ENCODE measurements at places on chromosomes 2 and 18.

GRCh38 chr2:145598434-145598833, 1078.5 kb upstream of the ZEB2 start:
- DNase-seq: no peak

DNA sequence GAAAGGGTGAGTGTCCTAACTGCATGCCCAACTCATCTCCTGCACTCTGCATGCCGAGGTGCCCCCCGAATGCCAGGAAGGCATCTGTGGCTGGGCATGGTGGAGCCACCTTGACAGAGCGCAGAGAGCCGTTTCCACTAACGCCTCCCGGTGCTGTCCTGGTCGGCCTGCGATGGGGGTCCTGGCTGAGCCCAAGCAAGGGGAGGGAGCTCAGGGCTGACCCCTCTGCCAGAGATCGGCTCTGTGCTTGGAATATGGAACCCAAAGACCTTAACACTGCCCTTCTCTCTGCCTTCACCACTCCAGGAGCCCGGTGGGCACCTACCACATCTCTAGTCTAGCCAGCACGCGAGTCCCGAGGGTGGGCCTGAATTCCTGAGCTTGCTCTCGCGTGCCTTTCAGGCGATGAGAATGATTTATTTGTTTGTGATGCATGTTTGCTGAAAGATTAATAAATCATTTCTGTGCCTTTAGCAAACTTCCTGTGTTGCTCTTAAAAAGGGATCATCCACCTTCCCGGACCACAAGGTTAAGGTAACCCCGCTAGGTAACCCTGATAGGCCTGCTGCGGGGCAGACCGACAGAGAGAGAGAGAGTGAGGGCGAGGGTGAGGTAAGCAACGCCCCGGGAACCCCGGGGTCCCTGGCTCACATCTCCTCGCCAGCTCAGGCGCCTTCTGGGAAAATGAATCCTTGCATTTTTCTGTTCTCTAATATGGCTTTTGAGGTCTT, 35.3 kb downstream of the PDIA6 start:
- no peak for DNase-seq

GRCh38 chr2:152791979-152792378, 73.6 kb downstream of the ARL6IP6 start:
- no peak for DNase-seq

DNA sequence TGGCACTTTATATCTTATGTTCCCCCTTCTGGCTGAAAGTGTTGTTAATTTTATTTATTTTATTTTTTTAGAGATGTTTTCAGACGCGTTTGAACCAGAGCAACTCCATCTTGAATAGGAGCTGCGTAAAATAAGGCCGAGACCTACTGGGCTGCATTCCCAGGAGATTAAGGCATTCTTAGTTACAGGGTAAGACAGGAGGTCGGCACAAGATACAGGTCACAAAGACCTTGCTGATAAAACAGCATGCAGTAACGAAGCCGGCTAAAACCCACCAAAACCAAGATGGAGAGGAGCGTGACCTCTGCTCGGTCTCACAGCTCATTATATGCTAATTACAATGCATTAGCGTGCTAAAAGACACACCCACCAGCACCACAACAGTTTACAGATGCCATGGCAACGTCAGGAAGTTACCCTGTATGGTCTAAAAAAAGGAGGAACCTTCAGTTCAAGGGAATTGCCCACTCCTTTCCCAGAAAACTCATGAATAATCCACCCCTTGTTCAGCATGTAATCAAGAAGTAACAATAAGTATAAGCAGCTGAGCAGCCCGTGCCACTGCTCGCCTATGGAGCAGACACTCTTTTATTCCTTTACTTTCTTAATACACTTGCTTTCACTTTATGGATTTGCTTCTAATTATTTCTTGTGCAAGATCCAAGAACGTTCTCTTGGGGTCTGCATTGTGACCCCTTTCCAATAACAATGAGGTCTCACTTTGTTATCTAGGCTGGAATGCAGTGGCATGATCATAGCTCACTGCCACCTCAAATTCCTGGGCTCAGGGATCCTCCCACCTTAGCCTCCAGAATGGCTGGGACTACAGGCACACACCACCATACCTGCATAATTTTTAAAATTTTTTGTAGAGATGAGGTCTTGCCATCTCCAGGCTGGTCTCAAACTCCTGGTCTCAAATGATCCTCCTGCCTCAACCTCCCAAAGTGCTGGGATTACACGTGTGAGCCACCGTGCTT, 55.9 kb downstream of the CACNB4 start:
- DNase-seq: no peak

GRCh38 chr18:46264255-46264654, 160.1 kb downstream of the HAUS1 start:
- DNase-seq: no peak

DNA sequence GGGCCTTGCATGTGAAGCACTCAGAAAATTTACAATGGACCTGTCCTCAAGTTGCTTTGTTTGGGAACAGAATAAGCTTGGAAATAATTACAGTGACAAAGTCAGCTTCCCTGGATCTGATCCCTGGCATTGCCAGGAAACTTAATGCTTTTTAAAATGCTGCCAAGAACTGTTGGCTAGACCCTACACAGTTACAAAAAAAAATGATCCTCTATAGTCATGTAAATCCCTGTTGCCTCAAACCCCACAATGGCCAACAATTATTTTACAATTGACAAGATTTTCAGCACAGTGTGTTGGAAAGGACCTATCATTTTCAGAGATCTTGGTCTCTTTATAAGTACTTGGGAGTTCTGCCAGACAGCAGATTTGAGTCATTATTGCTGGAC, 470.4 kb upstream of the ACVR2A start:
- DNase-seq: no peak

DNA sequence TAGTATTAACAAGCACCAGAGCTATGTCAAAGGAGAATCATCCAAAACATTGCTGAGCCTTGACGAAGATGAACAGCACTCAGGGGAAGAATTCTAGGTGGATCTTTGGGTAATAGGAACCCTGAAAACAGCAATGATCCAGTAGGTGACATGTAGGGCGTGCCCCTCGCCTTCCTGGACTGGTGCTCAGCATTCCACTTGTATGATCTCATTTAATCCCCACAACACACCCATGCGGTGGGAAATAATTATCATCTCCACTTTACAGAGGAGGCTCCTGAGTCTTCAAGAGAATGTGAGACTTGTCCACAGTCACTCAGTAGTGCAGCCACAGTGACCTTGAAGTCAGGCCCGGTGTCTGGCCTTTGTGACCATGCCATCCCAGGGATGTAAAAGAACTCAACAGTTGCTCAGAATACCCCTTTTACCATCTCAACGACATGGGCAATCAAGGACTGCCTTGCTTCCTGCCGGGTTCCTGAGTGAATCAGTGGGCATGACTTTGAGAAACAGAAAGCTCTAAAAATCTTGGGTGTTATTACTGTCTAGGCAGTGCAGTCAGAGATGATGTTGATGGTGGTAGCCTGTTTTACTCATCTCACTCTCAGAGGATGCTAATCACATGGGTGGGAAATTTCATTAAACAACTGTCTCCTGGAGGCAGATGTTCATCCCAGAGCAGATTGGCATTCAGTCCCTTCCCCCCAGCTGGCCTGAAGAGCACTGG, 161.6 kb downstream of the BCL11A start:
- no peak for DNase-seq

DNA sequence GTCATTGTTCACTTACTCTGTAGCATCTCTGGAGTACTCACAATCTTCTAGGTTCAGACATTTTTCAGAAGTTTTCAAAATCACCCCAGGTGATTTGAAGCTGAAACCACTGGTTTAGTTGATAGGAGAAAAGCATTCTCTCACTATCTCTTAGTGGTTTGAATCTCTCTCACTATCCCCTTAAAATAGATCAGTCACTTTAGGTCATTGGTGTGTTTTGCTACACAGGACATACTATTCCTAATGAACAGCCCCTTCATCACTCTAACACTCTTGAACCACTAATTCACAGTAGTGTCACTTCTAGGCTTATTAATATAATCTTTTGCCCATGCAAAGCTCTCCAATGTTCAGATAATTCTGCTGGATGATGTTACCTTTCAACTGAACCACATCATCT, 34.5 kb downstream of the LYPD6 start:
- no peak for DNase-seq

GRCh38 chr2:8115456-8115855, 566.4 kb upstream of the ID2 start:
- DNase-seq: no peak

- no peak for DNase-seq
Measured at GRCh38 chr18:43934322-43934721, 657.0 kb upstream of the SYT4 start.

DNA sequence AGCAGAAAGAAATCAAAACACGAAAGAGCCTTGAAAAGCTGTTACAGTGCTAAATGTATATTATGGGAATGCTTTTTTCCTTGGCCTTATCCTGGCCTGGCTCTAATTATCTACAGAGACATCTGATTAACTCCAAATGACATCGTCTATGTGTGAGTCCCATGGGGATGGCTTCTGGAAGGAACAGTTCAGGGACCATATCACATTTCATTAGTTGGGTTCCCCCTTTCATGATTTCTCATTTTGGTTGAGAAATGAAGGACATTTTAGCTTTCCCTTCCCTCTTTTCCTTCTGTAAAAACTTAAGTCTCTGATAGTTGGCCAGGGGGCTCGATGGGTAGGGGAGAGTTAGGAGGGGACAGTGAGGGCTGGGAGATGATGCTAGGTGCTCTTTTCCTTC, 116.7 kb downstream of the PRKCE start:
- DNase-seq: no peak

GRCh38 chr2:136206613-136207012, 88.7 kb upstream of the CXCR4 start:
- no peak for DNase-seq

DNA sequence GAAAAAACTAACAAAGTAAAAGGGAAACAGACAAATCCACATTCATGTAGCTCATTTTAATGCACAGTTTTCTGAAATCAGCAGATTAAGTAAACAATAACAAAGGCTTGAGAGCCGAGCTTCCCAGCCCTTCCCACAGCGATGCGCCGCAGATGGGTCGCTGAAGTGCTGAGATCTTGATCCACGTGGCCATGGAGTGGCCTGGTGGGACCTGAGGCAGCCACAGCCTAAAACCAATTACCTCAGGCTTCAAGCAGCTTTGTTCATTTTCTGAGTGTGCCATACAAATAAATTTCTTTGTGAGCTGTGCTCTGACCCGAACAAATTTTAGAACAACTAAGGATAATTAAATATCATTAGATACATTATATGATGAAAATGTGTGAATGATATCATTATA, 25.6 kb upstream of the CYRIA start:
- DNase-seq: no peak

GRCh38 chr2:170217778-170218251, 39.9 kb downstream of the MYO3B start:
- no peak for DNase-seq

GRCh38 chr2:131105950-131106801, 1.0 kb downstream of the PLEKHB2 start:
- peak; percentile 25 for DNase-seq

GRCh38 chr2:229273723-229274338, 2.7 kb upstream of the PID1 start:
- DNase-seq: peak; percentile 58

GRCh38 chr2:191051177-191051576, 37.2 kb upstream of the STAT1 start:
- no peak for DNase-seq

DNA sequence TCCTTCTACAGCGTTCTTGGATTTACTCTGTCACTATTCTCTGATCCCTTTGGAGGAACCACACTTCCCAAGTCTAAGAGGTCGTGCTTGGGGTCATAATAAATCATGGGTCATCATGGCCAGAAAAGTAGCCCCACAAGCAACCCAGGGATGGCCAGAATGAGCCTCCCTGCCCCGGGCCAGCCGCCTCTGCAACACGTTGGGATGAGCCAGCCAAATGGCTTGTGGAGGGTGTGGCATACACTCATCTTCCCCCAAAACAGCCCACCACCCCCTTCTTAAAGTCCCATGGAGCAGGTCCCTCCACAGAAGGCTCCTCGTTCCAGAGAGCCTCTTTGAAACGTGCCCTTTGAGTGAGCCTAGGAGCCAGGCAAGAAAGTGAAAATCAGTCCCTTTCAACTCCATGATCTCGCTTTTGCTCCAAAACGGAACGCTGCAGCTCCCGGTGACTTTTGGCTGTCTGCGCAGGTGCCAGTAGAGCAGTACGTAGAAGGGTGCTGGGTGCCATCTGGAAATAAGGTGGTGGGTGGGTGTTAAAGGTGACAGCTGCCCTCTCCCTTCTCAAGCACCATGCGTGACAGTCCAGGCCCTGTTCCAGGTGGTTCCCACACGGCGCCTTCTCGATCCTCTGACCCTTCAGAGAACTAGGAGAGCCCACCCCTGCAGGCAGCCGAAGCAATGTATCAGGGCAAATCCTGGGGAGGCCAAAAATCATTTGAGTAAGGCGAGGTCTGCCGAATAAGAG, 48.5 kb upstream of the FOSL2 start:
- no peak for DNase-seq

DNA sequence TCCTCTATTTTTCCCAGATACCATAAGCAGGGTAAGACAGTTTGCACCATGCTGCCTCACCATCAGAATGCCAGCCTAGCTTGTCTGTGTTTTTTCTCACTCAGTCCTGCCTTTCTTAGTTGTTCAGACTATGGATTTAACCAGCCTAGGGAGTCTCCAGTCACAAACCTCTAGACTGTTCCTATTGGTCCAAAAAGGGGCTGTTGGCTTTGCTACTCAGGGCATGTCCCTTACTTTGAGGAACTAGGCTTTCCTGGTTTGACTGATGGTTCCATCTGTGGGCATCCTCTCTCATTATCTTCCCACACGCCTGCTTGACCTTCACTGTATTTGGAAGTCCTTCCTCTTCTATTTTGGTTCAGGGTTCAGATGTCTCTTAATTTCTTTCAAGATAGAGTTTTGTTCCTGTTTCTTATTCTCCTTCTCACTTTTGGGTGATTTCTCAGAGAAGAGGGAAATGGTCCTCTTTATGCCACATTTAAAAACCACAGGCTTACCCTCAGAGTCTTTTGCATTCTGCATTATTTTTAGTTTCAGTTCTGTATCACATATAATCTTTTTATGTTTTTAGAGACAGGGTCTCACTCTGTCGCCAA, 31.3 kb upstream of the TMEM131 start:
- DNase-seq: no peak

DNA sequence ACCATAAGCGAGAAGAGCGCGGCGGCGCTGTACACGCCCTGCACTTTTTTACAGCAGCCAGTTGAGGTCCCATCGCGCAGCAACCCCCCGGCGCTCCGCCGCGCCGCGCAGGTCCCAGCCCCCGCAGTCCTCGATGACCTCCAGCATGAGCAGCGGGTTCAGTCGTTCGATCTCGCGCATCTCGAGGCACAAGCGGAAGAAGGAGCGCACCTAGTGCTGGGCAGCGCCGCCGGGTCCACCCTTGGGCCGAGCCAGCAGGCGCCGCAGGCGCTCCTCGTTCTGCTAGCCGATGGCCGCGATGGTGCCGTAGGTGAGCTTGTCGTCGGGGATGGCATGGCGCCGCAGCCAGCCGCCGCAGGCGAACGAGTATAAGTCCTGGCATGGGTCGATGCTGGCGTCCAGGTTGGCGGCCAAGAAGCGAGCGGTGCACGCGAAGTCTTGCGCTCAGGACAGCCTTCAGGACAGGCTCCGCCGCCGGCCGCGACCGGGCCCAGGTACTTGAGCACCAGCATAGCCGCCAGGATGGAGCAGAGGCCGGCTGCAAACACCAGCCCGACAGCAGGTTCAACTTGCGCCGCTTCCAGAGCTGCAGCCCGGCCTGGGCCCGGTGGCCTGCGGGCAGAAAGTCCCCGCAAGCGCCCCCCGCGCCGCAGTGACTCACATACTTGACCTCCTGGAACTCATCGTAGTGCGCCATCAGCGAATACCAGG, 8.3 kb downstream of the ALPP start:
- no peak for DNase-seq

Data from right cardiac atrium (tissue), 5 donors.